ENCODE measurements at places on chromosomes 4 and X.

DNA sequence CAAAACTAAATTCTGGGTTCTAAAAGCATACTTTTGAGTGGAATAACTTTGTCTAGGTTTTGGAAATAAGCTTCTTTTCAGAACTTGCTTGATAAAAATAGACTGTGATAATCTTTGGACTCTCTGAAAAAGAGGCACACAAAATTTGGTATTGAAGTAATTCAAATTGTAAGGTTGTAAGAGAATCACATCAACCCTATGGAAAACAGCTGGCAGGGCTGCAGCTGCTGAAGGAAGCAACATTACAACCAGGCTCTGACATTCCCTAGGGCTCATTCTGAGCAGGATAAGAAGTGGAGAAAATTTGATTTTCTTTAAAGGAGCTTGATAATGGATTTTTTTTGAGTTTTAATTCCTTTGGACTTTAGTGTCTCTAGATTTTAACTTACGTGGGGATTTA is 147.6 kb downstream of the FSTL5 start:
- no peak for DNase-seq

DNA sequence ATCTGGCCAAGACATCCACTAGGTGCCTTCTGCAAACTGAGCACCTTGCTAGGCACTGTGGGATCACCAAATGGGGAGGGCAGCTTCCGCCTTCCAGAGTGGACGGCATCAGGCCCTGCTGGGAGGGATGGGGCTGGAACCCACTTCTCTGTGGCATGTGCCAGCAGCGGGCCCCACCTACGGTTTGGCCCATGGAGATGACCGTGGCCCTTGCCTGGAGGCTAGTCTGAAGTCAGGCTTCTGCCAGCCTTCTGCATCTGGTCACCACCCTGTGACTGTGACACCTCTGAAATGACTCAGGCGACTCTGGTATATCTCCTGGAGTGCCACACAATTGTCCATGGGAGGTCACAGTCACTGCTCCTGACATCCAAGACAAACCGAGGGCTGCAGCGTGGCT is 7.2 kb downstream of the SSR4 start:
- no peak for DNase-seq

DNA sequence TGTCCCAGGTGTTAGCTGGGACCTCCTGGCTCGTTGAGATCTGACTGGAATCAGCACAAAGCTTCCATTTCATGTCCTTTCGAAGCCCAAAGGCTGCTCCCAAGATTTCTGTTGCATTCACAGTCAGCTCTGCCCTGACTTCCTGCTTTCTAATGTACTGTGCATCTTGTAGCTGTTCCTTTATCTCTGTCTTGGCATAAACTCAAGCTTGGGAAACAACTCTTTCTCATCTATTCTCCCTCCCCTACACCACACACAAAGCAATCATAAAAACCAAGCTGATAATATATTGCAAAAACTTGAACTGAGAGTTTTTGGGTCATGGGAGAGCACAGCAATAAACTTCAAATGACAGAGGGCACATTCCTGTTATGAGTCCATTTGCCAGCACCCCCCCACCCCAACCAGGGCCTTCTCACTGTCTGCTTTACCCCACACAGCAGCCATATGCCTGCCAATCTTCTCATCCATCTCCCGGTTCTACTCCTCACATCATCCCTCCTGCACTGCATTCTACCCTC is 76.3 kb downstream of the SYNPO2 start:
- DNase-seq: no peak

DNA sequence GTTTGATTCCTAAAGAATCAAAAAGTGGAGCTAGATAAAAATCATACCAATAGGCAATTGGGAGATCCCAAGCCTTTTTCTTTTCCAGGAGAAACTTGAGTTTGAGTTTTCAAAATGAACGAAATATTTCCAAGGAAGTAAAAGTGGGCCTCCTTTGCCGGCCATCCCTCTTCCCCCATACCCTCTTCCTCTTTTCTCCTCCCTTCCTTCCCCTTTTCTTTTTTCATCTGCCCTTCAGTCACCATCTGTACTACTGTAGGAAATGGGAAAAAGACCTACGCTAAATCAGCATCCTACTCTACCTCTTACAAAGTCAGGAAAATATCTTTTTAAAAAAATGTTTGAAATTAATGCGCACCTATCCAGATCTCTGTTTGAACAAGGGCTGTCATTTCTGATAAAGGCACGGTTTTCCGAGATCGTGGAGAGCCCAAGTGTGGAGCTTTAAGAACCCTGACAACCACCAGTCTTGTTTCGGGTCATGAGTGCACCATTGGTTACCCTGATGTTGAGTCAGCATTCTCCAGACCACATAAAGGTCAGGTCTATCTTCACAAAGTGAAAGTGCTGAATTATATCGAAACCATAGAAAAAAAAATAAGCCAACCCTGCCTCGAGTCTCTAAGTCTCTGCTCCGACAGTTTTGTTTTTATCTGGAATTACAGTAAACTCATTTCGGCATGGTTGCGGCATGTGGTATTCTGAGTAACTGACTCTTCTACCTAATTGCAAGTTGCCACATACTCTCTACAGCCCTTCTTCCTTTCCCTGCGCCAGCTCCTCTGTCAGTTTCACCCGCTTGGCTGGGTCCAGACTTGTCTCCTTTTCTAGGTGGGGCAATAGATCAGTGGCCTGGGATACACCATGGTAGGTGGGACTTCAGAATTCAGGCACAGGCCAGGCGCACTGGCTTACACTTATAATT is 140.2 kb upstream of the KLF3 start:
- peak; percentile 95 for DNase-seq

- DNase-seq: no peak
Observed at GRCh38 chr4:33625748-33626147, 2618.6 kb downstream of the ARAP2 start.

DNA sequence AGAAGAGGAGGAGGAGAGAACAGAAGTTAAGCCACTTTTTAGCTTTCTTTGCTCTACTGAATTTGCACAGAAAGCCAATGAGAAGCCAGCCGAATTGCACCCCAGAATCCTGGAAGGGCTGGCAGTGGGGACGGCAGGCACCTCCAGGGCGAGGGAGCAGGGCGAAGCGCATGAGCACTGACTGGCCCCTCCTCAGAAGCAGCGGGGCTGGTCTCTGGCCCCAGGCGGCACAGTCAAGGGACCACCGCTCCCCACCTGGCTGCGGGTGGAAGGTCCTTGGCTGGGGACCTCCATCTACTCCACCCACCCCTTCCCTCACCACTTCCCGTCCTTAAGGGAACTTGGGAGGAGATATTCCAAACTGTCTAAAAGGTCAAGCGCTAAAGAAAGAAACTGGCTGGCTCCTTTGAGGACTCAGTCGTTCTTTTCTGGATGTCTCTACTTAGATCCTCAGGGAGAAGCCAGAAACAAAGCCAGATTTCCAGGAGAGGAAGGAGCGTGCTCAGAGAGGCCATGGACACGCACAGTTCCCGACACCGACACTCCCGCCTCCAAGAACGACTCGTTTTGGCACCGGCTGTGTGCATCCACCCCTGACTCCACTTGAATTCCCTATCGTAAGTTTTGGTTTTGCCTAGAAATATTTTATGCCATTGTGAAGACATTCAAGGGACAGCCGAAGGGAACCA is 59.5 kb upstream of the CRMP1 start:
- DNase-seq: no peak

GRCh38 chr4:20249333-20249732 is 2.4 kb upstream of the SLIT2 start:
- DNase-seq: no peak

DNA sequence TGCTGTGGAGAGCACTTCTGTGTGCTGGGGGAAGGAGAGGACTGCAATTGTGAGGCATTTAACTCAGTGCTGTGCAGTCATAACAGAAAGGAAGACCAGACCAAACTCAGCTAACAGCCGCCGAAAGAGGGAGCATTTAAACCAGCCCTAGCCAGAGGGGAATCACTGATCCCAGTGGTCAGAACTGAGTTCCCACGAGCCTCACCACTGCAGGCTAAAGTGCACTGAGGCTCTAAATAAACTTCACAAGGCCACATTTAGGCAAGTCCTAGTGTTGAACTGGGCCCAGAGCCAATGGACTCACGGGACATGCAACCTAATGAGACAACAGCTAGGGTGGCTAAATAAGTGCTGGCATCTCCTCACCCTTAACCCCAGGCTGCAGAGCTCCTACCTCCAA is 20.4 kb downstream of the IQCM start:
- DNase-seq: no peak

Data from activated CD4-positive, alpha-beta T cell treated with anti-CD3 and anti-CD28 coated beads, Interleukin-10, Interleukin-2, amounts not matched to agents 100 ng/mL and 50 ng/mL, durations not matched to agents 16 hours and 8 hours (primary cell).